ENCODE measurements at places on chromosomes 4 and X.
A peak's percentile ranks its signal among the peaks of the same experiment; 100 is the strongest.

- DNase-seq, result no peak
Observed at GRCh38 chr4:101290654-101291053, 56.7 kb downstream of the PPP3CA start.

DNA sequence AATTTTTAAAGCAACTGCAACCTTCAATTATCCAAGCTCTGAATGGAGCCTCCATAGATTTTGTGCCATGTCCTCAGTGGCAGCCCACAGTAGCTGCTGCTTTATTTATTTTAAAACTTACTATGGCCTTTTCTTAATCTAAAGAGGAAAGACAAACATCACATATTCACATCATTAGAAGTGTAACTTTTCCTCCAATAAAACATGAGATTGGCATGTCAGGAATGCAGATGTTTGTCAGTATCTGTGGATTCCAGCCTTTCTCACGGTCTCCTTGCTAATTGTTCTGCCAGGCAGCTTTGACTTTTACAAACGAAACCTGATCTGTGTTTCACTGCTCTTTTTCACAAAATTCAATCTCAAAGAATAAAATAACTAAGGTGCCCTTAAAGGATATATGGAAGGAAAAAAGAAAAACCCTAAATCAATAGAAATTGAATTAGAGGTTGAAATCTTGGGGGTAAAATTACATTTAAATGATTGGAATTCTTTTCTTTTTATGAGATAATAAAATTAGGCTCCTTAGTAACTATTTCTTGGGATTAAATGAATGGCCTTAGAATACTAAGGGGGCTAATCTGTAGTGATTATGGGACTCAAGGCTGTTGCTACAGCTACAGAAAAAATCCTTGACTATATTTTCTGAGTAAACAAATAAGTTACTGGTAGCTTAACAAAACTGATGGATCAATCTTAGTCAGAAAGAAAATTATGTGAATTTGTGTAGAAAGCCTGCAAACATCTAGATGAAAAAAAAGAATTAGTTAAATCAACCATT lies 151.3 kb downstream of the RTL9 start:
- no peak for DNase-seq

DNA sequence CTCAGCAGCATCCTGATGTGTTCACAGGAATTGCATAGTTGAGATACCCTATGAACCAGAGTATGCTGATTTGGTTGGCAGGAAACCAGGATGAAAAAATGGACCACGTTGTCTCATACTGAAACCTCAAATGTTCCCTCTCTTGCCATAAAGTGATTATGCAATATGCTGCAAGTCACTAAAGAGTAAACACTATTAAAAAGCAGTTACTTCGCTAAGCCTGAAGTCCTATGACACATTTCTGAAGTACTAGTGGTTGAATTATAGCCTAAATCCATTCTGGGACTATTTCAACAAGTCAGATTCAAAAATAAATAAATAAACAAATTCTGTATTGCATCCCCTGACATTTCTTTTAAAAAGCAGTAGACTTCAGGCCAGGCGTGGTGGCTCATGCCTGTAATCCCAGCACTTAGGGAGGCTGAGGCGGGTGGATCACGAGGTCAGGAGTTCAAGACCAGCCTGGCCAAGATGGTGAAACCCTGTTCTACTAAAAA lies 106.0 kb upstream of the NAP1L5 start:
- peak; percentile 83 for DNase-seq

- DNase-seq, result no peak
Observed at GRCh38 chrX:106415276-106415895, 196.4 kb upstream of the RADX start.

DNA sequence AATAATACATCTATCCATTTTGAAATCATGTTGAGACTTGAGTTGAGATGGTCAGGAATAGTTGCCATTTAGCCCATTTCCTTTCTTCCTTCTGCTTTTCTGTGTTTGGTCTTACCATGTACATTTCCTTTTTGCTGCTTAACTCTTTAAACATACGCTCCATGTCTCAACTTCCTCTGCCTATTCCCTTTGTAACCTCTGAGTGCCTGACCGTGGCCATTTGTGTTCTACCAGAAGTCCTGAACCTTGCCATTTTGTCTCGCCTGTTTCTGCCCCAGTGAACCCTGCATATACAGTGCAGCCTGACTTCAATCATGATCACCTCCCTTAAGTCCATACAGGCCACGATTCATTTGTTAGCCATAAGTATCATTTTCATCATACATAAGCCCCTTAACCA lies 169.0 kb downstream of the RAPGEF2 start:
- no peak for DNase-seq

DNA sequence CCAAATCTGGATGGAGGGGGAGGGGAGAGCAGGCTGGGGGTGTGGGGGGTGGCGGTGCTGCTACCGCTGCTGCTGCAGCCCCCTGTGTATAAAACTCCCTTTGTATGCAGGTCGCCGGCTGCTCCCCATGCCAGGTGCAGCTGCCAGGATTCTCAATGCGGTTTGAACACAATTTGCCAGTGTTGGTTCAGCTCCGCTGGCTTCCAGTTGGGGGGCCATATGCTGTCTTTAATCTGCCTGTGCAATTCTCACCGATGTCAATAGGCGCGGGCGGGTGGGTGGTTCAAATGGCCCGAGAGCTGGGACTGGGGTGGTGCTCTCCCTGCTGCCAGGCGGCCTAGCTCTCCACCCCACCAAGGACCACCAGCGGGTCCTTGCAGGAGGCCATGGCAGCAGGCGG lies 257.6 kb downstream of the BCOR start:
- DNase-seq, result no peak

GRCh38 chr4:73376976-73377375 lies 27.1 kb upstream of the ALB start:
- DNase-seq, result no peak

DNA sequence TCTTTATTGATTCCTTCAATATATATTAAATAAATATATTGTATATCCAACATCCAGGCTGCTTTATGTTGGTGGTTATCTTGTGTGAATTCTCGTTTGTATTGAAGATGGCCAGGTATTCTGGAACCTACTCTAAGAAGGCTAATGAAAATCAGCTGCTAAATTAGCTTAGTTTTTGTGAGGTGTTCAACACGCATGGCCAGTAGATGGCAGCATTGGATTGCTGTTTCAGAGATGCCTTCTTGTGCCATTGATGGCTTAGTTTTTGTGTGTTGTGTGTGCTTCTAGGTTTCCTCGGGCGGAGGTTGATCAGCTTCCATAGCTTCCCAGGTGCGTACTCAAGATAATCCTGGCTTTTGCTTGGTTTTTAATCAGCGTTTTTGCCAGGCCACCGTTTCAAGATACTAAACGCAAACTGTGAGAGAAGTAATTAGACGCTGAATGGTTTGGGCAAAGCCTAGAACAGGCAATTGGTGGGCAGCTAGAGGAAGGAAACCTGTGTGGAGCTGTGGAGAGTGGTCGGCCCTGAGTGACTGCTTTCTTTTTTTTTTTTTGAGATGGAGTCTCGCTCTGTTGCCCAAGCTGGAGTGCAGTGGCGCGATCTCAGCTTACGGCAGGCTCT lies 15.1 kb downstream of the NOCT start:
- no peak for DNase-seq

DNA sequence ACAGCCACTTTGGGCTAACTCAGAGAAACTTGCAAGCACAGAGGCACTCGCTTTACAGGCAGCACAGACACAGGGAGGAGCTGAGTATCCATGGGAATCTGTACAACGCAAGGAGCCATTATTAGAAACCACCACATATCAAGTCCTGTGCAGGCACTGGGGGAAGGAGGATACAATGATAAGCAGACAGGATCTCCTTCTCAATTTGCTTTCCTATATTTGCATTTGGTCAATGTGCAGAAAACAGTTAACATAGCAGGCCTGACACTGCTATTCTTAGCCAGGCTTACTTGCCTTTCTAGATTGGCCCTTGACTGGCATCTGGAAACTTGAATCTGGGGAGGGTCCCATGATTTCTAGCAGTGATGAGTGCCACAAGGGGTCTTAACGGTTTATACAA lies 65.8 kb downstream of the TEC start:
- no peak for DNase-seq

- no peak for DNase-seq
Observed at GRCh38 chrX:74781507-74782034, 143.7 kb downstream of the NEXMIF start.

- DNase-seq, result no peak
Observed at GRCh38 chr4:177265729-177266128, 43.9 kb upstream of the NEIL3 start.

GRCh38 chr4:137278431-137278830 lies 253.9 kb downstream of the PCDH18 start:
- no peak for DNase-seq

- peak; percentile 83 for DNase-seq
Observed at GRCh38 chr4:57119054-57119651, 9.0 kb upstream of the IGFBP7 start.

DNA sequence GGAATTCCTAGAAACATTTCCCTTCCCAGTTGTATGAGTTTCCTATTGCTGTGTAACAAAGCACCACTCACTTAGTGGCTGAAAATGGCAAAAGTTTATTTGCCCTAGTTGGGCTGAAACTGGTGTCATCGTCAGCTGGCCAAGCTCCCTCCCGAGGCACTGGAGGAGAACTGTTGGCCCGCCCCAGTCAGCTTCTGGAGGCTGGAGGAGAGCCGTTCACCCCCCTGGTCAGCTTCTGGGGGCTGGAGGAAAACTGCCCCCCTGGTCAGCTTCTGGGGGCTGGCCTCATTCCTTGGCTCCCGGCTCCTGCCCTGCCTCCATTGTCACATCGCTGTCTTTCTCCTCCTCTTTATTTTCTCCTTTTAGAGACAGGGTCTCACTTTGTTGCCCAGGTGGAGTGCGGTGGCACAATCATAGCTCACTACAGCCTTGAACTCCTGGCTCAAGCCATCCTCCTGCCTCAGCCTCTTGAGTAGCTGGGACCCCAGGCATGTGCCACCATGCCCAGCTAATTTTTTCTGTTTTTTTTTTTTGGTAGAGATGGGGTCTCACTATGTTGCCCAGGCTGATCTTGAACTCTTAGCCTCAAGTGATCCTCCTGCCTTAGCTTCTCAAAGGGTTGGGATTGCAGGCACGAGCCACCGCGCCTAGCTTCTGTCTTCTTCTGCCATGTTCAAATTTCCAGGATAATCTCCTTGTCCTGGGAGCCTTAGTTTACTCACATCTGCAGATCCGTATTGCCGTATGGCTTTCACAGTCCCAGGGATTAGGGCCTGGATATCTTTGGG lies 3.2 kb downstream of the RGS12 start:
- no peak for DNase-seq
